DMS 273 treated with DMSO at 0.1 percent for 48 hours (cell line): ENCODE measurements at places on chromosomes 11 and 22.

DNA sequence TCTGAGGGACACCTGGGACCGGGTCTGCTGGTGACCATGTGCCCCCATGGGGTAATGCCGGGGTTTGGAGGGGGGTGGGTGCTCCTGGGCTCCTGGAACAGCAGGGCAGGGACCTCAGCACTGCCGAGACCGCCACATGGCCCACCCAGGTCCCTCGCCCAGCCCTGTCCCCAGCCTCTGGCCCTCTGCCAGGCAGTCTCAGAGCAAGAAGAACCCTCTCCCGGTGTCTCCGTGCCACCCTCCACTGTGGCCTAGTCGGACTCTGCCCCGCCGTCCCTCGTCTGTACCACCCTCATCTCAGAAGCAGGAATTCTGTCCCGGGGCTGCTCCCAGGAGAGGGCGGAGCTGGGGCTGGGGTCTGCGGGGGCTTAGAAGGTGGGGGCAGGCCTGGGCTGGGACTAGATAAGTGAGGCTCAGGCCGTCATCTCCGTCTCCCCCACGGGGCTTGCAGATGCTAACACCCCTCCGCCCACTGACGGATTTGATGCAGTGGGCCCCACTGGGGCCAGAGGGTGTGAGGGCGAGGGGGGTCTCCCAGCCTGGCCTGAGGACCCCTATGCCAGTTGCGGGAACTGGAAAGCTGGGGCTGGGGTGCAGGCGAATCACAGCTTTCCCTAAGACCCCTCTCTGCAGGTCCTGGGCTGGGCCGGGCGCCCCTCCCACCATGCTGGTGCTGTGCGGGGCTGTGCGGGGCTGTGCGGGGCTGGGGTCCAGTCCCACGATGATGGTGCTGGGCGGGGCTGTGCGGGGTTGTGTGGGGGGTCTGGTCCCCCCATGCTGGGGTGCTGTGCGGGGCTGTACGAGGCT is 1.1 kb downstream of the MUC5AC start:
- DNase-seq, result no peak

- no peak for DNase-seq
Observed at GRCh38 chr11:57310630-57311086, 14.1 kb downstream of the TNKS1BP1 start.

- DNase-seq, result no peak
Observed at GRCh38 chr11:8273287-8273686, 9.6 kb upstream of the LMO1 start.

DNA sequence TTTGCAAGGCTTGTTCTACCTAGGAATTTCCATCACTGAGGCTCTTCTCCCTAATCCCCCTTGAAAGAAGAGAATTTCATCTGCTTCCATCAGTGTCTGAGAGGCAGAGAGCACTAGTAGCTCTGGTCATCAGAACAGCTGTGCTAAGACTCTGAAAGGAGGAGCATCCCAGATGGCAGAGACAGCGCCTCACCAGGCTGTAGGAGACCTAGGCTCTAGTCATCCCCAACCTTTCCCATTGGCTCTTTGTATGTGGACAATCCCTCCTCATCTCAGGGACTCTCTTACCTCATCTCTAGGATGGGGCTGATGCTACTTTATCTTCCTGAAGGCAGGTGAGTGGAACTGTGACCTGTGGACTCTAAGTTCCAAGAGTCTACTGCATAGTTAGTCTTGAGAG is 8.8 kb upstream of the OR9I1 start:
- no peak for DNase-seq

- peak; percentile 33 for DNase-seq
Observed at GRCh38 chr22:38570779-38571364, 889 bp upstream of the DMC1 start.

- no peak for DNase-seq
Observed at GRCh38 chr11:14114269-14114668, 151.7 kb downstream of the SPON1 start.

GRCh38 chr11:34345991-34346480 is 11.8 kb downstream of the ABTB2 start:
- DNase-seq, result no peak

DNA sequence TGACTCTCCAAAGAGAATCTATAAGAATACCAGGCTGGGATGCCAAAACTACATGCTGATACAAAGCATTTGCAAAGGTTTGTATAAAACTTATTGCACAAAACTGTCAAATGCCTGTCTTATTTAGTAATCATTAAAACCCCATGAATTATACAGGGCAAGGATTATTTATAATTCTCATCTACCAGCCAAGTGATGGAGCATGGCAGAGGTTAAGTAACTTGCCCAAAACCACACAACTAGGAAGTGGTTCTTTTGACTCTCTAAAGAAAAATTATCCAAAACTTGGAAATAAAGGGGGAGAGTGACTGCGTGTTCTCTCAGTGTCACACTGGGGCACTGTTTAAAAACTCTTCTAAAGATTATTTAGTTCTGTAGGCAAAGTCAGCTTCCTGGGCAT is 17.4 kb upstream of the CLMP start:
- DNase-seq, result no peak

GRCh38 chr11:36487619-36488018 is 22.5 kb downstream of the TRAF6 start:
- DNase-seq, result no peak
